NCI-H1092 treated with DMSO at 0.1 percent for 48 hours (cell line): ENCODE measurements at places on chromosomes 12 and 14.

- DNase-seq = no peak
Measured at GRCh38 chr12:85661461-85662206, 174.6 kb downstream of the RASSF9 start.

DNA sequence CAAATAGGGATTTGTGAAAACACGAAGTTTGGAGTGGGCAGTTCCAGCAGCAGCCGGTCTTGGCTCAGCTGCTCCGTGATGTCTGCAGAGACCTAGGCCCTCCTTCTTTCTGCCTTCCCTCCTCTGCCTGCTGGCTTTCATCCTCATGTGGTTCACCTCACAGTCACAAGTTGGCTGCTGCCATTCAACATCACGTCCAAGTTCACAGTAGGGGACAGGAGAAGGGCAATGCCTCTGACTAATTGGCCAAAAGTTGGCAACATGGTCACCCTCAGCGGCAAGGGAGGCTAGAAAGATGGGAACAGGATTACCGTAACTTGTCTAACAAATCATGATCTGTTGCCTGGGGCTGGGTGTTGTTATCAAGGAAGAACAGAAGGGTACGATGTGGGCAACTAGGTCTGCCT, 7.8 kb upstream of the CACNA2D4 start:
- no peak for DNase-seq

- no peak for DNase-seq
Measured at GRCh38 chr12:41055875-41056577, 132.1 kb upstream of the PDZRN4 start.

DNA sequence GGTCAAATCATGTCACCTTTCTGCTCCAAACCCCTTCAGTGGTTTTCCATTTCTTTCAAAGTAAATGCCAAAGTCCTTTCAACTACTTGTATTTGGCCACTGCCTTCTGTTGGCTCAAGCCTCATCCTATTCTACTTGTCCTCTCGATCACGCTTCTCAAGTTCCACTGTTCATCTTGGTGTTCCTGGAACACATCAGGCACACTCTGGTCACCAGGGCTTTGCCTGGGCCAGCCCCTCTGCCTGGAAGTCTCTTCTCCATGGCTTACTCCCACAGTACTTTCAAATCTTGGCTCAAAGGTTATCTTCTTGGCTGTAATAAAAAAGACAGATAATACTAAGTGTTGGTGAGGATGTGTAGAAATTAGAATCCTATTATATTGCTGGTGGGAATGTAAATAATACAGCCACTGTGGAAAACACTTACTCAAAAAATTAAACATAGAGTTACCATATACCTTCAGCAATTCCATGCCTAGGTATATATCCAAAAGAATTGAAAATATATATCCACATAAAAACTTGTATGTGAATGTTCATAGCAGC, 17.3 kb upstream of the PPFIBP1 start:
- DNase-seq = no peak

DNA sequence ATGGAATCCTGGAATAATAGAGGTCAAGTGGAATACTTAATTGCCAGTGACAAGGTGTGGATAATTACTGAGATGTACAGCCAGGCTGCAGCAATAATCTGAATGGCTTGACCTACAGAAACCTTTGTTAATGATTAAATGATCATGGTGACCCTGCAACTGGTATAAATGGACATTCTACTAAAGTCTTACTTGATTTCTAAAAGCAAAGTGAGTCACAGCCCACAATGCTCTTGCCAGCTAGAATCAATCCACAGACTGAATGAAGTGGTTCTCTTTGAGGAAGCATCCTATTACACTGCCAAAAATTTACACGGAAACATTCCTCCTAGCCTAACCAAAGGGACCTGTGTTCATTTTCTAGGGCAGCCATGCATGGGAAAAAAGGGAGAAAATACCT, 518.5 kb downstream of the SOX5 start:
- DNase-seq = peak; percentile 31

DNA sequence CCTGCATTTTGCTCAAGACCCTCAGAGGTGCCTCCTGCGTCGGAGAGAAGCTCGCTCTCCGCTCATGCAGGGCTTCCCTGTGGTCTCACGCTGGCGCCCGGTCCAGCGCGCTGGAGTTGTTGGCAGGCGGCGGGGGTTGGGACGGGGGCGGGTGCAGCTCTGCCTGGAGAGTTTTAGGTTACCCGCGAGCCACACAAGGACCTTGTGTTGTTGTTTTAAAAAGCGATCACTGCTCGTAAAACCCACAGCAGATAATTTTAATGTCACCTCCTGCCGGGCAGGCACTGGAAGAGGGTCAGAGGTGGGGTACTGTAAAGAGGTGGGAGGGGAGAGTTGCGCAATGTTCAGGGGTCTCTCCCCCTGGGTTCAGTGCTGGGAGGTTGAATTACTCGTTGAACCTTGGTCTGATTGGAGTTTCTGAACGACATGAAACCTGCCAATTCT, 850 bp downstream of the SMOC1 start:
- DNase-seq = peak; percentile 42

GRCh38 chr12:39127401-39127800, 222.0 kb upstream of the CPNE8 start:
- no peak for DNase-seq

GRCh38 chr14:102939329-102939728, 16.9 kb downstream of the AMN start:
- no peak for DNase-seq

GRCh38 chr14:55731881-55732498, 152.0 kb downstream of the KTN1 start:
- DNase-seq = peak; percentile 53

- DNase-seq = no peak
Measured at GRCh38 chr12:29733060-29733459, 50.7 kb downstream of the TMTC1 start.

- no peak for DNase-seq
Measured at GRCh38 chr12:89880690-89881350, 172.2 kb upstream of the ATP2B1 start.

DNA sequence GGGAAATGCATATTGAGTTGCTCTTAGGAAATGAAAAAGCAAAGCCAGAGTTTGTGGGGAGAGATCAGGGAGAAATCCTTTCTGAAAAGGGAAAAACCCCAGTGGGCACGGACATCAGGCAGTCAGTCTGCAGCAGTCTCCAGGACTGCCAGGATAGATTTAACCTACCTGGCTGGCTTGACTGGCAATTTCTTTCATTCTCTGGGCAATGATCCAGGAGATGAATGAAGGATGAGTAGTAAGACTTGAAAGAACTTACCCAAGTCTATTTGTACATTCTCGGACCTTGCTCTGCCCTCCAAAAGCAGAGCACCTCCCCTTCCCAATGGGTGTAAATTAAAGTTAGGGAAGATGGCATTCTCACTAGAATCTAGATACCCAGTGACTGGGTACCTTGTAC, 42.9 kb downstream of the CMAS start:
- no peak for DNase-seq
